Esophagus muscularis mucosa (tissue), 4 donors: ENCODE measurements at places on chromosomes 13 and 19.
A peak's percentile ranks its signal among the peaks of the same experiment; 100 is the strongest.

- no peak overlapping the region for H3K4me3 ChIP-seq
- H3K27ac ChIP-seq: no peak overlapping the region
- DNase-seq: no peak
- no peaks in the 10 kb centered on the region for H3K36me3 ChIP-seq
- H3K4me1 ChIP-seq: peaks cover 9% of the 10 kb centered on the region
These were observed 79.4 kb upstream of the NBEA start for GRCh38 chr13:34862716-34863115.

DNA sequence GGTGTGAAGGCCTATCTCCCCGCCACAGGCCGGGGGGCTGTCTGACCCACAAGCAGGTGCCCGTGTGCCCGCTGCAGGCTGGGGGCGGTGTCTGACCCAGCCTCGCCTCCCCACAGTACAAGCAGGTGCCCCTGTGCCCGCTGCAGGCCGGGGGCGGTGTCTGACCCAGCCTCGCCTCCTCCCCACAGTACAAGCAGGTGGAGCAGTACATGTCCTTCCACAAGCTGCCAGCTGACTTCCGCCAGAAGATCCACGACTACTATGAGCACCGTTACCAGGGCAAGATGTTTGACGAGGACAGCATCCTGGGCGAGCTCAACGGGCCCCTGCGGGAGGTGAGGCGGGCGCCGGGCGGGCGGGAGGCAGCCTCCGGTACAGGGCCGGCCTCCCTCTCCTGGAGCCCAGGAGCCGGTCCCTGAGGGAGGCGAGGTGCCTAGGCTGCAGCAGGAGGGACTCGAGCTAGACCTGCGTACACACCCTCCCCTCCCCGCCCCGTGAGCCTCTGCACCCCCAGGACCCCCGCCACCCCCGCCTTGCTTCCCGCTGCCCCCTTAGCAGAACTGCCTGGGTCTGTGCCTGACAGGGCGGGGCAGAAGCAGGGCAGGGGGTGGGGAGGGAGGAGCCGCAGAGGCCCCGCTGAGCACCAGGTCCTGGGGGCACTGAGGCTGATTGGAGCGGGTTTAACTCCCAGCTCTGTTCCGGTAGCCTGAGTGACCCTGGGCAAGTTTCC, 20.6 kb downstream of the HCN2 start:
- peaks cover 25% of the 10 kb centered on the region for H3K4me1 ChIP-seq
- peak overlapping the region; percentile 46 for H3K27ac ChIP-seq
- peak overlapping the region; percentile 12 for H3K4me3 ChIP-seq
- H3K36me3 ChIP-seq: no peaks in the 10 kb centered on the region
- DNase-seq: no peak
- peaks cover 38% of the 10 kb centered on the region for H3K27me3 ChIP-seq

GRCh38 chr13:46119883-46120614, 15.2 kb upstream of the CPB2 start:
- H3K27ac ChIP-seq: no peak overlapping the region
- no peak for DNase-seq
- H3K4me3 ChIP-seq: no peak overlapping the region

DNA sequence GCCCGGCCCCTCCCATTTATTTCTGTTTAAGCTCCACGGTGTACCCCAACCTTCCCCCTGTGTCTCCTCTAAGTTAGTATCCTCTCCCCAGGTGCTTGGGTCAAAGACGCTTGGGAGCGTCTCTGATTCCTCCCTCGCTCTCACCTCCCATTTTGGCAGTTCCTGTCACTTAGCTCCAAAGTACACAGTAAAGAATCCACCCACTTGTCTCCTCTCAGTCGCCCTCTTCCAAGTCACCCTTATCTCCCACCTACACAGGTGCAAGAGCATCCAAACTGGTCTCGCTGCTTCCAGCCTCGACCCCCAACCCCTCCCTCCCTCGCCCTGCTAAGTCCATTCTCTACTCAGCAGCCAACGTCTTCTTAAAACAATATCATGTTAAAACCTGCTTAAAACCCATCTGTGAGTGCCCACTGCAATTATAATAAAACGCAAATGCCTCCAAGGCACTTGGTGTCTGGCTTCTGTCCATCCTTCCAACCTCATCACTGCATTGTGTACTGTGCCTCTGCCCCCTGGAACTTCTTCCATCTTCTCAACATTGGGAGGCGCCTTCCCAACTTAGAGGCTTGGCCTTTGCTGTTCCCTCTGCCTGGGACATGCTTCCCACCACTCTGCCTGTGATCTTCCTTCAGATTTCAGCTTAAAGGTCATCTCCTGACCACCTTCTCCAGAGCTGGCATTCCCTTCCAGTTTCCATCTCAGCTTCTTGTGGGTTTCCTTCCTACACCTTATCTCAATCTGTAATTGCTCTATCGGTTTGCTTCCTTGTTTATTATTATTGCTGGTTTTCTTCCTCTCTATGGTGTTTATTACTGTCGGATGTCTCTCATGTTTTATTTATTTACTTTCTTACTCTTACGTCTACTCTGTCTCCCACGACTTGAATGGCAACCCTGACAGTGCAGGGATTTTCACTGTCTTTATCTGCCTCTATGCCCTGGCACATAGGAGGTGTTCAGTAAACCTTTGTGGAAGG, 9.5 kb upstream of the KLK14 start:
- H3K36me3 ChIP-seq: no peaks in the 10 kb centered on the region
- H3K4me1 ChIP-seq: no peaks in the 10 kb centered on the region
- H3K27me3 ChIP-seq: no peaks in the 10 kb centered on the region

GRCh38 chr19:2179095-2179494, 15.4 kb downstream of the DOT1L start:
- no peak for DNase-seq
- no peak overlapping the region for H3K27ac ChIP-seq
- H3K27me3 ChIP-seq: no peaks in the 10 kb centered on the region
- peaks cover 21% of the 10 kb centered on the region for H3K36me3 ChIP-seq

DNA sequence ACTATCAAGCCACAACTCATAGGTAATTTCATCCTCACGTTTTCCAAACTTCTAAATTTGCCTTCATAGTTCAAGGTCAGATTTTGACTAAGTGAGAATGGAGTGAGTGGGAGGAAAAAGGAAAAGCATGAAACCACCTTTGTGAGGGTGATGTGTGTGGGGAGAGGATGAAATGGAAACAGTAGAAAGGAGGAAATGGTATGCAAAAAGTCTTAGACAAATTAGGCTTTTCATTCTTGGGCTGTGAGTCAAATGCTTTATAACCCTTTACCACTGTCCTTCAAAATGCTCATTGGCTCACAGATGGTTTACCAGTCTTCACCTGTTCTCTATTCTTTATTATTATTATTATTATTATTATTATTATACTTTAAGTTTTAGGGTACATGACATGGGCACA, 127.2 kb downstream of the RAP2A start:
- no peaks in the 10 kb centered on the region for H3K27me3 ChIP-seq
- no peaks in the 10 kb centered on the region for H3K4me1 ChIP-seq
- H3K27ac ChIP-seq: no peak overlapping the region
- no peak for DNase-seq

DNA sequence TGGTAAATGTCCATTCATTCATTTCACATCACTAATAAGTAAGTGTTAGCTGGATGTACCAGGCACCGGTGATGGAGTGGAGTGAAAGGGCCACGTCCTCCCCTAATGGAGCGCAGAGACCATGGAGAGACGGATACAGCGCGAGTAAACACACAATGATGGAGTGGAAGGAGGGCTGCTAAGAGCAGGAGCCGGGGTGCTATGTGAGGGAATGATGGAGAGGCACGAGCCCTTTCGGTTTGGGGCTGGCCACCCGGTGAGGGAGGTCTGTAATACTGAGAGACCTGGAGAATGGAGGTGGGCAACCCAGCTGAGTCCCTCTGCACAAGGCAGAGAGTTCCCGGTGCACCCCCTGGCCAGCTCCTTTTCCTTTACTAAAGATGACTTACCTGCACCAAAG, 53.7 kb downstream of the PEPD start:
- H3K4me1 ChIP-seq: peaks cover 8% of the 10 kb centered on the region
- no peak for DNase-seq
- H3K27ac ChIP-seq: no peak overlapping the region
- H3K27me3 ChIP-seq: no peaks in the 10 kb centered on the region
- peaks cover 21% of the 10 kb centered on the region for H3K36me3 ChIP-seq

- H3K27me3 ChIP-seq: no peaks in the 10 kb centered on the region
- no peaks in the 10 kb centered on the region for H3K36me3 ChIP-seq
- no peak for DNase-seq
- H3K4me1 ChIP-seq: peaks cover 51% of the 10 kb centered on the region
- peak overlapping the region; percentile 84 for H3K4me3 ChIP-seq
These were observed 997 bp upstream of the SAMD4B start for GRCh38 chr19:39341129-39341718.

GRCh38 chr13:44974056-44974793, 15.0 kb downstream of the NUFIP1 start:
- peaks cover 42% of the 10 kb centered on the region for H3K36me3 ChIP-seq
- no peak overlapping the region for H3K4me3 ChIP-seq
- H3K27ac ChIP-seq: no peak overlapping the region
- DNase-seq: no peak
- H3K4me1 ChIP-seq: peaks cover 6% of the 10 kb centered on the region
- no peaks in the 10 kb centered on the region for H3K27me3 ChIP-seq

DNA sequence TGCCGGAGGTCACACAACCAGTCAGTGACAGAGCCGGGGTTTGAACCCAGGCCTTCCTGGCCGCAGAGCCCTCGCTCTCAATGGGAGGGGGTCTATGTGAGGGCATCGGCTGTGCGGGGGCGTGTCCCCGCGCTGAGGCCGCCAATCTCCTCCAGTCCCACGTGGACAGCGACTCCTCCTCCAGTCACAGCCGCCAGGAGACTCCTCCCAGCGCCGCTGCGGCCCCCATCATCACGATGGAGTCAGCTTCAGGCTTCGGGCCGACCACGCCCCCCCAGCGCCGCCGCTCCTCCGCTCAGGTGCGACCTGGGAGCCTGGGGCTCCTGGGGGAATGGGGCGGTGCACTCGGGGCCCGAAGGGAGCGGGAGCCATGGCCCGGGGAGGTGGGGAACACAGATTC, 6.0 kb downstream of the SPRED3 start:
- H3K27me3 ChIP-seq: peaks cover 26% of the 10 kb centered on the region
- H3K4me3 ChIP-seq: no peak overlapping the region
- no peak for DNase-seq
- no peak overlapping the region for H3K27ac ChIP-seq

DNA sequence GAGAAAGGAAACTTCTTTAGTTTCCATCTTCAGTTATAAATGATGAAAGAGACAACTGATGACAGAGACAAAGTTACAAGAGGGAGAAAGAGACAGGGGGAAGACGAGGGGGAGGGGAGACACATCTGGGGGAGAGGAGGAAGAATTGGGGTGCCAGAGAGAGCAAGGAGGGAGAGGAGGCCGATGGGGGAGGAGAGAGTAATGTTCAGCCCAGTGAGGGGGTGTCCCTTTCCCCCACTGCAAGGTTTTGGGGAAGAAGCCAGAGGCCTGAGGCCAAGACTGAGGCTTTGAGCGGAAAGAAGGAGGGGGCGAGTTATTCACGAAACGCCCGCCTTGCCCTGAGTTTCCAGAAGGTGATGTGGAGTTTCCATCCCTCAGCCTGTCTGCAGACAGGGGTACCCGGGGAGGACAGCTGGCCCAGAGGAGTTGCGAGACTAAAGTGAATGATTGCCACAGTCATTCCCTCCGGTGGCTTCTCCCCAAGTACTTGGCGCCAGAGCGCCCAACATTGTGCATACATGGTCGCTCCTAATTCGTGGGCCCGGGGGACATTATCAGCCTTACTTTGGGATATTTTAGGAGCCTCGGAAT, 558 bp upstream of the PPAN start:
- H3K27me3 ChIP-seq: no peaks in the 10 kb centered on the region
- peaks cover 32% of the 10 kb centered on the region for H3K36me3 ChIP-seq
- DNase-seq: no peak
- H3K4me1 ChIP-seq: peaks cover 25% of the 10 kb centered on the region

DNA sequence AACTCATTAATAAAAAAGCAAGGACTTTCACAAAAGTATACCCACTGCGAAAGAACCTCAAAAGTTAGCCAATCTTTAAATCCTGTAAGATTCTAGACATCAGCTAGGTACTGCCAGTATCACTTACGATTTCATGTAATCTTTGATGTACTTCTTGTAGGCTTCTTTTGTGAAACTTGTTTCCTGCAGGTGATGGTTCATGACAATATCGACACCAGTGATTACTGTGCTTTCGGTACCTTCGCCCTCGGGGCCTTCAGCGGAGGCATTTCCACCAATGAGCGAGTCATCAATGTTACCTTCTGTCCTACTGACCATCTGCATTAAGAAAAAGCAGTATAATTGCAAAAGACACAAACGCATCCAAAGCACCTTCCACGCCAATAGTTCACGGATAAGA, 1.1 kb downstream of the TPT1 start:
- no peaks in the 10 kb centered on the region for H3K27me3 ChIP-seq
- no peak for DNase-seq
- H3K4me1 ChIP-seq: peaks cover 65% of the 10 kb centered on the region
- peak overlapping the region; percentile 100 for H3K27ac ChIP-seq
- peaks cover 63% of the 10 kb centered on the region for H3K36me3 ChIP-seq

DNA sequence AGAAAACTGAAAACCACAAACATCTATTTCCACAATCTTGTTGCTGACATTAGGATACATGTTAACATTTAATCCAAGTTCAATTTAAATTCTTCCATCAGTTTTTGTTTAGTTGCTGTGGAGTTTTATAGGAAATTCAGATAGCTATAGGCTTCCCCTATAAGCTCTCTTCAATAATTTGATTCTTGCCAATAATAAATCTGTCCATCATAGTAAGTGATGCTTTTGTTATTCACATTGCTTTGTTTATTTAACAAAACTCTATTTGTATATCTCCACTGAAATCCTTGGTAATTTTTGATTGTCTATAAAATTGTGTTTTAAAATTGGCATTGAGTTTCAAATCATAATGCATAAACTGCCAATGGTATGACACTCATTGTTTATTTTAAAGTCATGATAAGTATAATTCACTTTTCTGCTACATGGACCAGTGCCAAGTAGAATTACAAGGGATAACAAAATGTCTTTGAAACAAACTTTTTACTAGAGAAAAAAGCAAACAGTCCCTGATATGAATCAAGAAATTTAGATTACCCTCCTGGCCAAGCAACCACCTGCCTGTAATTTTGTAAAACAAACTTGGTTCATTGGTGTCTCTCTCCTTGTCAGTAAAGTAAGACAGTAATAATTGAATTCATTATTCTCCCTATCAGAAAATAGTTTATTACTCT, 577.3 kb upstream of the GPC6 start:
- no peak overlapping the region for H3K4me3 ChIP-seq
- no peaks in the 10 kb centered on the region for H3K36me3 ChIP-seq
- no peaks in the 10 kb centered on the region for H3K27me3 ChIP-seq
- no peak overlapping the region for H3K27ac ChIP-seq

DNA sequence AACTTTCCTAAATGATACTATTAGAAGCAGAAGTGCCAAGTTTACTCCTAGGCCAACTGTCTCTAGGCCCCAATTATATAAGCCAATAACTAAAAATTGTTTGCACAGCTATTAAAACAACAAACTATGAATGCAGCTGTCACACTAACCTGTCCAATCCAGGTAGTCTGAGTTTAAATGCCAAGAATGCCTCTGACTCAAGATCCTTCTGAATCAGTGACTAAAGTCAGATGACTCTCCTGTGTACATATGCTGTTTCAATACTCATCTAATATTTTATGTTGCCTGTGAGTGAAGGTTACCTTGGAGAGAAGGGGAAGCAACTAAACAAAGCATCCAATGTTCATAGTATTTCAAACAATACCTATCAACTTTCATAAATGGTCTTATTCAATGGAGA, 257.0 kb downstream of the ENOX1 start:
- H3K4me1 ChIP-seq: no peaks in the 10 kb centered on the region
- H3K4me3 ChIP-seq: no peak overlapping the region
- no peak overlapping the region for H3K27ac ChIP-seq
- H3K27me3 ChIP-seq: no peaks in the 10 kb centered on the region
- no peak for DNase-seq

GRCh38 chr13:66364346-66364745, 865.8 kb downstream of the PCDH9 start:
- no peak for DNase-seq
- H3K36me3 ChIP-seq: no peaks in the 10 kb centered on the region
- no peaks in the 10 kb centered on the region for H3K27me3 ChIP-seq
- no peak overlapping the region for H3K27ac ChIP-seq
- no peak overlapping the region for H3K4me3 ChIP-seq
- peaks cover 7% of the 10 kb centered on the region for H3K4me1 ChIP-seq
